Uterus (tissue), 4 donors: ENCODE measurements at places on chromosomes 5 and 9.

- no peak for DNase-seq
These were observed 10.8 kb downstream of the GABRB2 start for GRCh38 chr5:161535762-161536161.

- no peak for DNase-seq
These were observed 26.9 kb upstream of the LNPEP start for GRCh38 chr5:96909003-96909402.

GRCh38 chr9:6128030-6128429 is 87.6 kb upstream of the IL33 start:
- DNase-seq: no peak

DNA sequence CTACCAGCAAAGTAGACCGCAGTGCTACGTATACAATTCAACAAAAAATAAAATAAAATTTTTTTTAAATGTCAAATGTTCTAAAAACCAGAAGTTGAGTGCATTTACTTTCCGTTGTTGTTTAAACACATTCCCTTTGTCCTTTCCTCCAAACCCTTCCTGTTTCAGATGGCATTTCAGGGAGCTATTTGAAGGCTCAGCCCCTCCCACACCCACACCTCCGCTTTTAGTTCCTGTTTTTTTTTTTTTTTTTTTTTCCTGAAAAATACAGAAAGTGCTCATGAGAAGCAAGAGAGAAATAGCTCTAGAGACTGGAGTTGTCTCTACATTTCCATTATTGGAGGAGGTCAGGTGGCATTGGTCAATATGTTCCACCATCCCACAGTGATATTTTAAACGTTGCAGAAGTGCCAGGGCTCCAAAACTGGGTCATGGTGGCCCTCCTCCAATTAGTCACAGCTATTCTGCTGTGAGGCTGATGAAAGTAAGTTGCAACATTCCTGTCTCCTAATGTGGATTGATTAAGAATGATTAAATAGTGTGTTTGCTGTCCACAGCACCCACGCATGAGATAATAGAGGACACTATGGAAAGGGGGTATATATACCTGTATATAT is 106.9 kb downstream of the GABRG2 start:
- no peak for DNase-seq

DNA sequence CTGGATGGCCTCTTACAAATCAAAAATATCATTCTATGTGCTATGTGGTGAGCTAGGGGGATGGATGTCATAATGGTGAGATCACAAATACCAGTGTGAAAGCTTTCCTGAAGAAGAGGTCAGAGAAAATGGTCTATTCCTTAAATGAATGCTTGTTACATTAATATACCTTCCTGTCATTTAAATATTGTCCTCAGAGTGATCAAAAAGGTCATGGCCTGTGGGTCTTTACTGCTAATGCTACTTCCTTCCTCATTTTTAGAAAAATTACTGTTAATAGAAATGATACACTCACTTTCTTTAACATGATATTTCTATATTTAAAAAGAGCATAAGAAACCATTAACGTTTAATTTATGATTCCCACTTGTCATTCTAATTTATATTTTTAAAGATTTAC is 9.7 kb downstream of the OMD start:
- no peak for DNase-seq

GRCh38 chr5:120405923-120406322 is 58.2 kb upstream of the PRR16 start:
- no peak for DNase-seq

DNA sequence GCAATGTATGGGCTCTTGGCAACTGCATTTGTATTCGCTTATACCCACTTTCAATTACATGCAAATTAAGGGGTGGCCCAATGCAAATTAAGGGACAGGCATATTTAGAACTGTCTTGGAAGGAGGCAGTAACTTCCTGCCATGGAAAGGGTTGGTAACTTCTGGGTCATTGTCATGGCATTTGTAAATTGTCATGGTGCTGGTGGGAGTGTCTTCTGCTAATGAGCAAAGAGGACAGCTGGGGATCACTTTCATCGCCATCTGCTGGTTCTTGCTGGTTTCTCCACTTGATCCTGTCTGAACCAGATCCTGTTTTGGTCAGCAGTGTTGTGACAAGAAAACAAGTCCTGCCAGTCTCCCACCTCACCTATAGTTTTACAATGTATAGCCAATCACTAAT is 23.3 kb upstream of the UGT3A2 start:
- DNase-seq: no peak

DNA sequence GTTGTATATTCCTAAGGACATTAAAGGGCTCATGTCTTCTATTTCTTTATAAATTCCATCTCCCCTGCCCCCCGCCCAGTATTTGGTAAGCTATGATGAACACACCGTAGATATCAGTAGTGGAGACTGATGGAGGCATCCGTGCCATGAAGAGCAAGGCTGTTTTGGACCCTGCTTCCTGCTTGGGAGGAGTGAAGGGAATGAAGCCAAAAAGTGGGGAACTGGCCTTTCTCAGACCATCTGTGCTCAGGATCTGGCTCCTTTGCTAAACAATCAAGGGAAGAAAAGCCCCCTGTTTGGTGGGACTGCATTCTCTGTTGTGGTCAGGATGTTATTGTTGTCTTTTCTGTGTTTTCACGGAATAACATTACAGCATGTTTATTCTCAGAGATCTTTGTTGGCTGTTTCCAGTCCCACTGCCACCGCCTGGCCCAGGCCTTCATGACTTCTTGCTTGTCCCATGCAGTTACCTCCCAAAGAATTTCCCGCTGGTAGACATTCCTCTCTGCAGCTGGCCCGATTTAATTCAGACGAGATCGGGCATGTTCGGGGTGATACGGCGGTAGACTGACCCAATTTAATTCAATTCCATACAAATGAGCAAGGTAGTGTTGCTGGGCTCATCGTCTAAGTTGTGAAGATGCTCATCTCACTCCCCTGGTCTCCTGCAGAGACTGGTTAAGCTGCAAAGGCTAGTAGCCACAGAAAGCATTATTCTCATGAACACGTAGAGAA is 31.4 kb upstream of the ANKH start:
- DNase-seq: no peak

DNA sequence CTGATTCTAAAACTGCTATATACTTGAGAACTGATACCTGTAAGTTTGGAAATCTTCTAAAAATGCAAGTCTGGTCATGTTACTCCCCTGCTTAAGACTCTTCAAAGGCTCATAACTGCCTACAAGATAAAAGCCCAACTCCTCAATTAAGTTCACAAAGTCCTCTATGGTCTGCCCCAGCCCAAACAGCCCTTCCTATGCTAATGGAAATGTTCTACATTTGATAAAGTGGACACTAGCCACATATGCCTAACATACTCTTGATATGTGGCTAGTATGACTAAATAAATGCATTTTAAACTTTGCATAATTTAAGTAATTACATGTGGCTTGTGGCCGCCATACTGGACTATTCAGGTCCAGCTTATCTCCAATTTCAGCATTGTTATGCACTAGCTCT is 204.5 kb downstream of the AP3B1 start:
- DNase-seq: no peak

DNA sequence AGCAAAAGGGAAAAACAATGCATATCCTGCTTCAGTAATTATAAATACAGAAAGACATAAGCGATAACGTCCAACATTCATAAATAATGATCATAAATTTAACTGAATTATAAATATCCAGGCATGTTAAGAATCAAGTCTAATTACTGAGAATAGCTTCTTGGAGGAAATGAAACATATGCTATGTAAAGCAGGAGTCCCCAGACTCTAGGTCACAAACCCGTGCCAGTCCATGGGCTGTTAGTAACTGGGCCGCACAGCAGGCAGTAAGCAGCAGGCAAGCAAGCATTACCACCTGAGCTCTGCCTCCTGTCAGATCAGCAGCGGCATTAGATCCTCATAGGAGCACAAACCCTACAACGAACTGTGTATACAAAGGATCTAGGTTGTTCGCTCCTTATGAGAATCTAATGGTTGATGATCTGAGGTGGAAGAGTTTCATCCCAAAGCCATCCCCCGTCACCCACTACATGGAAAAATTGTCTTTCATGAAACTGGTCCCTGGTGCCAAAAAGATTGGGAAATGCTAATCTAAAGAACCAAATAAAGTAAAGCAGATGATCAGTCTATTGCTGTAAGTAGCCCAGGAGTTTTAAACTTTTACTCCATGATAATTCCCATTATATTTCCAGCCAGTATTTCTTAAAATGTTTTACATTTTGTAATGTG is 50.4 kb downstream of the CERT1 start:
- DNase-seq: no peak

DNA sequence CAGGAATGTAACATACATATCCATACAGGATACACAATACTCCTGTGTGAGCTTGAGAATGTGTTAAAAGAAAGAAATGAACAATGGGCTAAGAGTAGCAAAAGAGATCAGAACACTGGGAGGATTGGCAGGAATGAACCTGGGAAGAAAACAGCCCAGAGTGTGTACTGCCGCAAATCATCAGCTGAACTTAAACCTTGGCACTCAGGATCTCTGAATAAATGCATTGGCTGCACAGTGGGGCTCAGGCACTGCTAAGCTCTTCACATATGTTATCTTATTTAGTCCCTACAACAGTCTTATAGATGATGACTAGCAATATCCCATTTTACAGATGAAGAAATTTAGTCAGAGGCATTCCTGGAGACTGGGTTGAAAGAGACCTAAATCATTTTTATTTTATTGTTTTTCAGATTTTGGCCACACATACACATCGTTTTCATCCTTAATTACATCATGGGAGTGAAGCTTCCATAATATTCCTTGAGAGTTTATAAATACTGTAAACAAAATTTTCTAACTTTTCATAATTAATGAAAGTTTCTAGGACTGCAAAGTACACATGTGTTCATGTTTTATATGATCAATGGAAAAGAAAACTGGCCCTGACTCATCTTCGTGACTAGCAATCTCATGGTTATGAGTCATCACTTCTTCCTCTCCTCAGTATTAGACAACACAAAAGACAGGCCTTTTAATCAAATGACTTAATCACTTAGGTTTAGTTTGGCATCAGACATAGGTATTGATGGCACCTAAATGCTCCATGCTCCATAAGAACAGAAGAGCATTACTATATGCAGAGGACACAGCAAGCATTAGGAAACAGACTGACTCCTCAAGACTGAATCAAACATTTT is 59.2 kb downstream of the CDH18 start:
- no peak for DNase-seq

DNA sequence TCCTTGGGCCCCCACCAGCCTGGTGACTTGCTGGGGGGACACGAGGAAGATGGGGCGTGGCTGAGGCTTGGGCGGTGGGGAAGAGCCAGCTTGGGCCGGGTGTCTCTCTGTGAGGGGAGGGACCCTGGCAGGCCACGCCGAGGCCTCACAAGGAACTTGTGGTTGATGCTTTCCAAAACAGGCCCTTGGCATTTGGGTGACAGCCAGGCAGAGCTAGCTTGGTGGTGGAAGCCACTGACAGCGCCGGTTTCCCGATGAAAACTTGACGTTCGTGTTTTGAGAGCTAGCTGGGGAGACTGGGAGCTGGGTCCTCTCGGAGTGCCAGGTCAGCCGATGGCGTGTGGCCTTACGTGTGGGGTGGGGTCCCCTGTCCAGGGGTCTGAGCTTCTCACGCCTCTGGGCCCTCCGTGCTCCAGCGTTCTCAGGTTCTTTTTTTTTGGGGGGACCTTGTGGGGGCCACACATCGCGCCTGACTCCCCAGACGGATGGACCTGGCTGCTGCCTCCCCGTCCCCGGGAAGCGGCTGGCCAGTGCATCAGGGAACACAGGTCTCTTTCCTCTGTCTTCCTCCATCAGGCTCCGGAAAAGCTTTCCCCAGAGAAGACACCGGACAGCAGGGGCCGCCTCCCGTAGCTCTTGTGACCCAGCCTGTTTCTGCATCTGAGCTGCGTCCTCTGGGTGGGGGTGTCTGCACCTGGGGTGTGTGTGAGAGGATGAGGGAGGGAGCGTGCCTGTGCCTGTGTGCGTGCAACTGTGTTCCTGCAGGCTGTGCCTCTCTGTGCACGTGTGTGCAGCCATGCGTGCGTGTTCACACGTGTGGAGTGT is 129.3 kb upstream of the LPCAT1 start:
- DNase-seq: no peak

DNA sequence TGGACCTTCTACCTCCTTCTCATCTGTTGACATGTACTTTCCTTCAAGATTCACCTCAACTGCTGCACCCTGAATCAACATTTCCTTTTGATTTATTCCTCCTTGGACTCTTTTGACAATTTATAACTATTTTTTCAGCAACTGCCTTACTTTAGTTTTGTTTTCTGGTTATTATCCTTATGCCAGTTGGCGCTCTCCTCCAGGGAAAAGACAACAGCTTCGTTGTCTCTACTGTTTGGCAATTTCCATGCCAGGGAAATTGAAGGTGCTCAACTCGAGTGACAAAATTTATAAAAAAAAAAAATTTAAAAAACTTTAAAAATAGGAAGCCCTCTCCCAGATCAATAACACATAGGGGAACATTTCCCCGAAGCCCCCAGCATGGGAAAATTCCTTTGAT is 549.2 kb upstream of the DMAC1 start:
- no peak for DNase-seq

DNA sequence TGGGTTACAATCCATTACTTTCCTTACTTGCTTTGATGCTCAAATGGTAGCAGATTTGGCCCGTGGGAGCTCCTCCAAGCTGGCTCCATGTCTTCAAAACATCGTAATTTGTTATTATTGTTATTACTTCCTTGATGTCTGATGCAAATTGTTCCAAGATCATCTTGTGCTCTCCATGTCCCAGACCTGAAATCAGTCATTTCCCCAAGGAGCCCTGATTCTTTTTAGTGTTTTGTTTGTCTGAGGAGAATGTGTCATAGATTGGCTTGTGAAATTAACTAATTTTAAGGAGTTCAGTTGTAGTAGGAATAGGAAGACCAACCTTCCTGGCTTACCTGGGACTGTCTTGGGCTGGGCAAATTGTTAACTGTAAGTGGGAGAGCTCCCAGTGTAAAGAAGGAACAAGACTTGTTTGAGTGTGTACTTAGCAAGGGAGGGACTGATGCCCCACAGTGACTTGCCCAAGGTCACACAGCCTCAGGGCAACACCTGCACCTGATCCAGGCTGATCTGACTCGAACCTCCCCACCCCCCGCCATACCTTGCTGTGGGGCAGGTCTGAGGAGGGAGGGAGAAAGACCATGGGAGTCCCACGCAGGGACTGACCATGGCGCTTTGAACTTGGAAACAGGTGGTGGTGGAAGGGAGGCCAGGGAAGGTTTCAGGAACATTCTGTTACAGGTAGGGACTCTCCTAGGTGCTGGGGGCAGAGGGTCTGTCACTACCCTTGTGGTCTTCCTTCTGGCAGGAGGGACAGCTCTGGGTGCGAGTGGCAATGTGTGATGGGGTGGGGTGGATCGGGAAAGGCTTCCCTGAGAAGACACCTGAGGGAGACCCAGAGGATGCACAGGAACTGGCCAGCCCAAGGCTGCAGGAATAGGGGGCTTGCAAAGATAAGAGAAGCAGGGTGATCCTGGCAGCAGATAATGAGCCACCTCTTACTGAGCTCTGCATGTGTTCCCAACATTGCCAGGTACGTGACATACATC is 2.7 kb upstream of the BICD2 start:
- no peak for DNase-seq

GRCh38 chr5:150192462-150192861 is 2.6 kb downstream of the SLC6A7 start:
- DNase-seq: no peak

- DNase-seq: no peak
These were observed 24.1 kb upstream of the SLC25A48 start for GRCh38 chr5:135810188-135810943.
